ENCODE measurements at places on chromosomes 12 and 14. TPM values are rescaled to one million over a fixed set of nuclear protein-coding genes. Genes with fewer than 3 reads are reported as not detected.

DNA sequence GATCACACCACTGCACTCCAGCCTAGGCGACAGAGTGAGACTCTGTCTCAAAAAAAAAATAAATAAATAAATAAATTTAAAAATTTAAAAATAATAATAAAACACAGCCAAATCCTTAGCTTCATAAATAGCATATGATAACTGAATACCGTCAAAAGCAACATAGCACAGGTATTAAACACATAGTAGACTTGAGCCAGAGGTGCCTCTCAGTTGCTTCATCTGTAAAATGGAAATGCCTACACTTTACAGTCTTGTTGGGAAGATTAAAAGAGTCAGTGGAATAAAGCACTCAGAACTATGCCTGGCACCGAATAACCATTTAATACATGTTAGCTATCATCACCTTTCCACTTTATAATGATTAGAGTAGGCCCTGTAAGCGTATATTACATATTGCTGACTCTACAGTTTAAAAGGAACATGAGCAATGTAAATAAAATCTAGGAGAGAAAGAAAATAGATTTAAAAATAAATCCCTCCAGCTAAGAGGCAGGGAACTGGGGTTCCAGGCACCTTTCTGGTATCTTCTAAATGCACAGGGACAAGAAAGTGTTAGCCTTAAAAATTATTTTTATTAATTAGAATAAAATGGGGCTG, 7.8 kb upstream of the DCAF11 start:
- no peaks in the 10 kb centered on the region for H3K4me1 ChIP-seq
- no peak overlapping the region for H3K27ac ChIP-seq
- H3K4me3 ChIP-seq = no peak overlapping the region
- no peaks in the 10 kb centered on the region for H3K27me3 ChIP-seq

GRCh38 chr12:27161458-27162228, 79.3 kb upstream of the C12orf71 start:
- H3K4me3 ChIP-seq = no peak overlapping the region
- no peak overlapping the region for H3K27ac ChIP-seq
- no peaks in the 10 kb centered on the region for H3K36me3 ChIP-seq
- DNase-seq = no peak

- H3K4me1 ChIP-seq = peaks cover 3% of the 10 kb centered on the region
- DNase-seq = peak; percentile 48
- H3K27me3 ChIP-seq = no peaks in the 10 kb centered on the region
- no peak overlapping the region for H3K4me3 ChIP-seq
- H3K27ac ChIP-seq = no peak overlapping the region
Measured at GRCh38 chr14:72617391-72618031, 276.4 kb downstream of the DPF3 start.

DNA sequence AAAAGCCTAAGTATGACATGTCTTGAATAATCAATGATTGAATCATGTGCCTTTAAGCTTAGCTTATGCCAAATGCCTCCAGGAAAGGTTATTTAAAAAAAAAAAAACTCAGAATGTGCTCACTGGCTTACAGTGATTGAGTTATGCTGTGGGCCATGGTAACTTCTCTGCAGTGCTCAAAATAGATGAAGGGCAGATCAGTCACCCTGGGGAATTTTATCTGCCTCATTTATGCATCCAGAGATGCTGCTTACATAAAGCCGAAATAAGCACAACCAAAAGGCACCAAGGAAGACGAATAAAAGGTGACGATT, 118.7 kb upstream of the MDM1 start:
- H3K27ac ChIP-seq = no peak overlapping the region
- H3K4me1 ChIP-seq = peaks cover 9% of the 10 kb centered on the region
- no peak for DNase-seq
- no peaks in the 10 kb centered on the region for H3K27me3 ChIP-seq
- H3K36me3 ChIP-seq = no peaks in the 10 kb centered on the region
- no peak overlapping the region for H3K4me3 ChIP-seq

DNA sequence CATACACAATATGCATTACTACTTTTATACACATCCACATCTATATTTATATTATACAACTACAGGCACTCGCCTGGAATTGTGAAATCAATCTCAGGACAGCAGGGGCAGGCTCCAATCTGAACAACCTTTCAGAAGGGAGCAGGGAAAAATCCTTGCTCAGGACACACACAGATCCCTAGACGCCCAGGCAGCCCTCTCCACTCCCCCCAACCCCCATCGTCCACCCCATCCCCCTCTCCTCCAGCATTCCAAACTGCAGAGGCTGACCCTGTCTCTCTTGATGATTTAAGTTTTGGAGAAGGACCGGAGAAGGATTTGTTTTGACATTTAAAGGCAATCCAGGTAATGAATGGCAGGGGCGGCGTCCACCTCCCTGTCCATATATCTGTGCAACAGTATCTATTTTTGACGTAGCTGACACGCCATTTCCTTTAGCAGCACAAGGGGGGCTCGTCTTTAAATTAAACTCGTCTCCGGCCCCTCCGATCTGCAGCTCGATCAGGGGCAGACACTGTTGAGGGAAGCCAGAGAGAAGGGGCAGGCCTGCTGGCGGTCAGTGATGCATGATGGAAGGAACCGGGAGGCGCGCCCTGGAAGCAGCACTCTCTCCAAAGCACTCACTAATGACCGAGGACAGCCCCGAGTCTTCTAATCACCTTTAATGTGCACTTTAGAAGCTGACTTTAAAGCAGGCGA, 95.0 kb upstream of the TBX5 start:
- H3K27me3 ChIP-seq = peaks cover 32% of the 10 kb centered on the region
- no peak for DNase-seq
- H3K36me3 ChIP-seq = no peaks in the 10 kb centered on the region
- H3K4me3 ChIP-seq = peak overlapping the region; percentile 63
- H3K4me1 ChIP-seq = no peaks in the 10 kb centered on the region
- H3K27ac ChIP-seq = no peak overlapping the region

DNA sequence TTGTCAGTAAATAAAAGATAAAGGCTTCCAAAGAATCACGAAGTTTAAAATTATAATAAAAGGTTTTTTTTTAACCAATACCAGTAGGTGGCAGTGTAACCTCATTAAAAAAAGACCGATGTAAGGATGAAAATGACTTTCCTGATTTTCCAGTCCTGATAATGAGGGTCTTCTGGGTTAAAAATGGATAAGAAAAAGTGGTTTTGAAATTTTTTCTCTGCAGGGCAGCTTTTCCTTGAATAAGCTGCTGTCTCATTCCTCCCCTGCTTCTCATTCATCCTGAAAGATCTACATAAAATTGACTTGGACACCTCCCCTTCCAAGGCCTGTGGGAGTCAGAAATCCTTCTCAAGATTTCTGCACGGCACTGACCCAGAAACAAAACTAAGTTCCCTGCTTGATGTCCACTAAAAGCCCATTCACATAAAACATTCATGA, 58.9 kb upstream of the FBXO33 start:
- H3K27me3 ChIP-seq = no peaks in the 10 kb centered on the region
- no peak overlapping the region for H3K4me3 ChIP-seq
- H3K36me3 ChIP-seq = no peaks in the 10 kb centered on the region
- peak; percentile 46 for DNase-seq
- H3K27ac ChIP-seq = no peak overlapping the region

DNA sequence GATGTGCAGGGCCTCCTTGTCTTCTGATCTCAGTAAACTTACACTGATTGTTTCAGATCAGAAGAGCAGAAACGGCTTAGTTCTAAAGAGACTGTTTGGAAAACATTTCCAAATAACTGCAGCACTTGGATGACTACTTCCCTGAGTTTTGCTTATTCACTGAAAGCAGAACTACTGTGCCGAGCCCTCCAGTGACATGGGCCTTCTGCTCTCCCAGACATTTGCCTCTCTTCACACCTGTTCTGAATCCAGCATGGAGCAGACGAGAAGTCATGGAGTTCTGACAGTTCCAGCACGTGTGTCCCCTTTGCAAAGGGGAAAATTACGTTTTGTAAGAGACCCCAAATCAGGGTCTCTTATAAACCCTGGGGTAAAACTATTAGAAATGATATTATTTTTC, 31.4 kb downstream of the ETNK1 start:
- DNase-seq = no peak
- H3K4me3 ChIP-seq = no peak overlapping the region
- H3K4me1 ChIP-seq = no peaks in the 10 kb centered on the region
- H3K27me3 ChIP-seq = no peaks in the 10 kb centered on the region
- H3K27ac ChIP-seq = no peak overlapping the region
- peaks cover 14% of the 10 kb centered on the region for H3K36me3 ChIP-seq

DNA sequence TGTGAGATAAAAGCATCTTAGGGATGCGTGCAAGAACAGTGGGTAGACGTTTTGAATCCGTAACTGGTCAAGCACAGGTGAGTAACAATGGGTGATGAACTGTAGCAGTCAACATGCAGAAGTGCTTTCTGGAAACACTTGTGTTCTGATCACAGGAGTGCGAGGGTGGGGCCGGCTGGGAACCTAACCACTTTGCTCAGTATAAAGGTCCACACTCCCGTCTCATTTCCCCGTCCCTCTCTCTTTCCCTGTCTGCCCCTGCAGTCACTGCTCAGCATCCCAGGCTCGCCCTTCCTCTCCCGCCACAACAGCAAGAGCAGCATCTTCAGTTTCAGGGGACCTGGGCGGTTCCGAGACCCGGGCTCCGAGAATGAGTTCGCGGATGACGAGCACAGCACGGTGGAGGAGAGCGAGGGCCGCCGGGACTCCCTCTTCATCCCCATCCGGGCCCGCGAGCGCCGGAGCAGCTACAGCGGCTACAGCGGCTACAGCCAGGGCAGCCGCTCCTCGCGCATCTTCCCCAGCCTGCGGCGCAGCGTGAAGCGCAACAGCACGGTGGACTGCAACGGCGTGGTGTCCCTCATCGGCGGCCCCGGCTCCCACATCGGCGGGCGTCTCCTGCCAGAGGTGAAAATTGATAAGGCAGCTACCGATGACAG, 127.1 kb downstream of the FIGNL2 start:
- no peaks in the 10 kb centered on the region for H3K27me3 ChIP-seq
- peak overlapping the region; percentile 24 for H3K4me3 ChIP-seq
- peaks cover 4% of the 10 kb centered on the region for H3K36me3 ChIP-seq
- no peaks in the 10 kb centered on the region for H3K4me1 ChIP-seq
- no peak overlapping the region for H3K27ac ChIP-seq

DNA sequence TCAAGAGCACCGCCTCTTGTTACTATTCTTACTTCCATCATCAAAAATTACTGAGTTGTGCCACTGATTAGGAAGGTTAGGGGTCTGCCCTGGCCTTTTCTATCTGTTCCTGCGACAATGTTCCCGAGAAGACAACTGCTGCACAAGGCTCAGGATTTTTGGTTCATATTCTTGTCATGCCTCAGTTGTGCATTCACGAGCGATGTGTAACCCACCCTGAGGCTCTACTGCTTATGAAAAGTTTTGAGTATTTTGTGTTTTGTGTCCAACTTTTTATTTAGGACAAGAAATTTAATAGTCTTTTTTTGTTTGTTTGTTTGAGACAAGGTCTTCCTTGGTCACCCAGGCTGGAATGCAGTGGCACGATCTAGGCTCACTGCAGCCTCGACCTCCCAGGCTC, 23.1 kb upstream of the LGALS3 start:
- no peaks in the 10 kb centered on the region for H3K36me3 ChIP-seq
- no peak overlapping the region for H3K27ac ChIP-seq
- H3K4me1 ChIP-seq = peaks cover 21% of the 10 kb centered on the region
- DNase-seq = no peak

DNA sequence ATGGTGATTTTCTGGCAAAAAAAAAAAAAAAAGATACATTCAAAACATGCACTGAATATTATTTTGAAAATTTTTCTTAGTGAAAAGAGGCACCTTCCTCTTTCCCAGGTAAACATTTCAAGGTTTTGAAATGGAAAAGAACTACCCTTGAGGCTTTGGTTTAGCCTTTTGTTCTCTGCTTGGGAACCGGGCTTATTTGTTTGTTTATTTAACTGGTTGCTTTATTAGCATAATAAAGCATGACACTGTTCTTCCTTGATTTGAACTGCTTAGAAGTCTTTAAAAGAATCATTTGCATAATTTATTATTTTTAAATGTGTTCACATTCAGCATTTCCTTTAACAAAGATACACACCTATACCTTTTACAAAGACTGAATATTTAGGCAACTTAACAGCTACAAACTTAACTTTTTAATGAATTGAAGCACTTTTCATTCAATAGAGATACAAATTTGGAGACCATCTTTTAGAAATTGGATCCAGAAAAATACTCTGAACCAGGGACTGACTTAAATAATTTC, 174.5 kb downstream of the FBXL14 start:
- H3K27me3 ChIP-seq = peaks cover 5% of the 10 kb centered on the region
- H3K4me1 ChIP-seq = peaks cover 7% of the 10 kb centered on the region
- H3K36me3 ChIP-seq = no peaks in the 10 kb centered on the region
- H3K27ac ChIP-seq = no peak overlapping the region

GRCh38 chr12:19799216-19799615, 359.9 kb downstream of the AEBP2 start:
- no peak overlapping the region for H3K4me3 ChIP-seq
- H3K4me1 ChIP-seq = no peaks in the 10 kb centered on the region
- DNase-seq = no peak
- H3K36me3 ChIP-seq = no peaks in the 10 kb centered on the region

DNA sequence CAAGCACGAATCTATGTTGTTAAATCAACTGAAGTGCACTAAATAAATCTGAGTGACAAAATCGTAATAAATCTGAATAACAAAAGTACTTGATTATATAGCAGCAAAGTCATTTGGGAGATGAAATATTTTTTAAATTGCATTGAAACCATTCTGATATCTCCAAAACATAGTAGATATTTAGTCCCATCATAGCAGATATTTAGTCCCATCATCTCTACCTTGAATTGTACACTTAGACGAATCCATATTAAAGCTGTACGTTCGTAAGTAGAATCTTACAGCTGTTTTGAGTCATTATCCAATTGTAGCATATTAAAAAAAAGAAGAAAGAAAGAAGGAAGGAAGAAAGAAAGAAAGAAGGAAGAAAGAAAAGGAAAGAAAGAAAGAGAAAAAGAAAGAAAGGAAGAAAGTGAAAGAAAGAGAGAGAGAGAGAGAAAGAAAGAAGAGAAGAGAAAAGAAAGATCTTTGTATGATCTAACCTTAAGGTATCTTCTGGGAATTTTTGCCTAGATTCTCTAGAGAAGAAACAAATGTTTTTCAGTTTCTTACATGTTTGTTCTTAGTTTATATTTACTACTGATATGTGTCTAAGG, 2.6 kb downstream of the DCN start:
- H3K27me3 ChIP-seq = no peaks in the 10 kb centered on the region
- H3K4me1 ChIP-seq = no peaks in the 10 kb centered on the region
- H3K4me3 ChIP-seq = no peak overlapping the region

Gene GDF3
- total RNA-seq = 16.8 TPM

Gene HPD
- total RNA-seq = 0.56 TPM

Gene GNPNAT1
- 56.4 TPM for total RNA-seq

Gene SPTLC2
- 35.1 TPM for total RNA-seq
